ENCODE measurements at places on chromosomes 2 and 18.

DNA sequence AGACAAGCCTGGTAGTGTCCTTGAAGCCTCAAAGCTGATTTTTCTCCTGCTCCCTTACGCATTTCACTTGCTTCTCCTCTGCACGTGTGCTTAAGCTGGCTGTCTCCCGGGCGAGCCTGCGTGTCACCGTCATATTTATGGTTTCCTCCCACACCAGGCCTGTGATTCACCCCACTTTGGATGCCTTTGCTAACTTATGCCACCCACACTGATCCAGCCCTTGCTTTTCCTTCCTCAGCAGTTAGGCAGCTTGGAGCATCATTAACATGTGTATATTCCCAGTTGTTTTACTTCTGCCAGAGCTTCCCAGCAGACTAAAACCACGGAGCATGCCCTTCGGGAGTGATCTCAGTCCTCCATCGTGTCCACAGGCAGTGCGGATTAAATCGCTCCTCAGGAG lies 2.2 kb downstream of the ST3GAL5 start:
- no peak for DNase-seq

GRCh38 chr18:26792661-26793060 lies 72.8 kb downstream of the AQP4 start:
- no peak for DNase-seq

DNA sequence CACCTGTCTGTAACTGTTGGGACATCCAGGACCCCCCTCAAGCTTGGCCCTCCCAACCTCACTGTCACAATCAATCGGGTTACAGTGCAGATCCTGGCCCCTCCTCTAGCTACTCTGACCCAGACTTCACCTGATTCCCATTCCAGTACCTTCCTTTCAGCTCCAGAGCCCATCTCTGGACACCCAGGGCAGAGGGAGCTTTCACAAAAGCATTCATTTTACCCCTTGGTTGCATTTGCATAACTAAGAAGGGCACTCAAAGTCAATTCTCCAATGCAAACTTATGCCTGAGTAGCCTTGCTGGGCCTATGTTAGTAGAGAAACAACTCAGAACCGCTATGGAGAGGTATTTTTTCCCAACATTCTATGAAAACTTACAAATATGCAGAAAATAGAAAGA lies 7.4 kb downstream of the ZAP70 start:
- DNase-seq = no peak

GRCh38 chr2:128449226-128450061 lies 130.8 kb upstream of the HS6ST1 start:
- no peak for DNase-seq

DNA sequence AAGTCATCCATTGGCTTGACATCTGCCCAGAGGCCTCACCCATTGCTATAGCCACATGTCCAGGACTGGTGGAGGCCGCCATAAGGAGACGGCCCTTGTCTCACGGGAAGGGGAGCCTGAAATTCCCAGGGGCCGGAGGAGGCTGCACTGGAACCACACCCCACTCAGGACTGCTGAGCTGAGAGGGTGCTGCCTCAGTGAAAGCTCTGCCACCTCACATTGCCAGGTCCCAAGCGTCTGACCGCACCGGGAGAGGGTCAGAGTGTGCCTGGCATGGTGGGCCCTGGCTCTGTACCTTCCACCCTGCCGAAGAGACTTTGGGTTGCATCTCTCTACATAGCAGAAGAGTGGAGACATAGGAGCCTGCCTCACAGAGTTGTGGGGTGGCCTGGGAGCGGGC lies 134.1 kb upstream of the GLI2 start:
- DNase-seq = no peak

- DNase-seq = no peak
Measured at GRCh38 chr2:117958186-117958585, 55.7 kb downstream of the CCDC93 start.

DNA sequence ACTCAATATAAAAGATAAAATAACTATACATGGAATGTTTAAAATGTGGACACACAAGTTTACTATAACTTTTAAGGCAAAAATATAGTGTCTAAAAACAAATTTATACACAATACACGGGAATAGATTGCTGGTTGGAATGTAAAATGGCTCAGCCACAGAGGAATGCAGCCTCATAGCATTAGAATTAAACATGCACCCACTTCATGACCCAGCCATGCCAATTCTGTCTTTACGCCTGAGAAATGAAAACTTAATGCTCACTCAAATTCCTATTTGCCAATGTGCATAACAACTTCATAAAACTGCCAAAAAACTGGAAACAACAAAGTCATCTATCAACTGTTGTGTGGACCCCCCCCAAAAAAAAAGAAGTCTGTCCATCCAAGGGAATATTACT lies 1006.6 kb upstream of the POU3F3 start:
- no peak for DNase-seq

- no peak for DNase-seq
Measured at GRCh38 chr2:167860082-167860481, 387.3 kb downstream of the STK39 start.

DNA sequence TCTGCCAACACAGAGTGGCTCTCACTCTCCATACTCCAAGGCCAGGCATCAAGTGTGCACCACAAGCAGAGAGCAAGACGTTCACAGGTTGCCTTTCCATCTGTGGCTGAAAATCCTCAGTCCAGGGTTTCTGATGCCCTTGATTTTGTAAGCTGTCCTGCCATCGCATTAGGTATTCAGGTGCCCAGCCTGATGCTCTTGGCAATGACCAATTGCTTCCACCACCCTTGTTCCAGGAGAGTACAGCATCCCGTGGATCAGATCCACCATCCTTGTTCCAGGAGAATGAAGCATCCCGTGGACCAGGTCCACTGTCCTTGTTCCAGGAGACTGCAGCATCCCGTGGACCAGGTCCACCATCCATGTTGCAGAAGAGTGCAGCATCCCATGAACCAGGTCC lies 133.4 kb upstream of the GPC1 start:
- DNase-seq = no peak

GRCh38 chr2:85234868-85235267 lies 92.9 kb downstream of the TGOLN2 start:
- DNase-seq = no peak

DNA sequence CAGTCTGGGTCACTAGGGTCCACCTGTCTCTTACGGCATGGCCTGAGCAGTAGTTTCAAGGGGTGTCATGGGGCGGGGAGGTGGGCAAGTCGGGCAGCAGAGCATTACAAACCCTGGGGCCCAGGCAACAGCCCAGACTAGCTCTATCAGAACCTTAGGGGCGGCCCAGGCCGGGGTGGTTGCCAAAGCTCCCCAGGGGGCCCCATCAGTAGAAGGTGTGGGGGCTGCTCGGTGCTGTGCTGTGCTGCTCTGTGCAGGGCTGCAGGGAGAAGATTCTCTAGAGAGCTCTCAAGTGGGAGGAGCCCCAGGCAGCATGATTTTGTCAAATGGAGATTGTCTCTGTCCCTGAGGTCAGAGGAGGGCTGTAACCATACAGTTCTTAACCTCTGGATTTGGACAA lies 36.4 kb upstream of the SLC14A1 start:
- DNase-seq = no peak

DNA sequence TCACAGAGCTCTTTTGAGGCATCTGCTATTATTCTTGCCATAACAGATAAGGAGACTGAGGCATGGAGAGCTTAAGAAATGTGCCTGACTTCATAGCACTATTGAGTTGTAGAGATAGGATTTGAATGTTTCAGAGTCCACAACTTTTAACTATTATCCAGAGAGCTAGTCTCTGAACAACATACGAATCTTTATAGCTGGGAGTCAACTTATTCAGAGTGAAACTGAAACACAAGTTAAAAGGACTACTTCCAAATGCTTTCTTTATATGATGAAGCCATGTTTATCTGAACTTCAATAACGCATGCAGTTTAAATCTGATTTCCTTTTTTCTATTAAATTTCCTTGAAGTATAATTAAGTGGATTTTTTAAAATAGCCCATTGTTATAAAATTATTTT lies 268.8 kb downstream of the IKZF2 start:
- no peak for DNase-seq

GRCh38 chr18:11367351-11367750 lies 218.0 kb upstream of the PIEZO2 start:
- no peak for DNase-seq

GRCh38 chr2:130241041-130241707 lies 42.9 kb upstream of the TUBA3E start:
- DNase-seq = no peak

- no peak for DNase-seq
Measured at GRCh38 chr18:44793194-44793593, 112.5 kb downstream of the SETBP1 start.

- no peak for DNase-seq
Measured at GRCh38 chr18:3603421-3604234, 153.7 kb downstream of the TGIF1 start.

- DNase-seq = no peak
Measured at GRCh38 chr18:8413189-8413588, 196.0 kb upstream of the RAB12 start.

- DNase-seq = no peak
Measured at GRCh38 chr2:171330155-171330956, 103.4 kb downstream of the METTL8 start.

DNA sequence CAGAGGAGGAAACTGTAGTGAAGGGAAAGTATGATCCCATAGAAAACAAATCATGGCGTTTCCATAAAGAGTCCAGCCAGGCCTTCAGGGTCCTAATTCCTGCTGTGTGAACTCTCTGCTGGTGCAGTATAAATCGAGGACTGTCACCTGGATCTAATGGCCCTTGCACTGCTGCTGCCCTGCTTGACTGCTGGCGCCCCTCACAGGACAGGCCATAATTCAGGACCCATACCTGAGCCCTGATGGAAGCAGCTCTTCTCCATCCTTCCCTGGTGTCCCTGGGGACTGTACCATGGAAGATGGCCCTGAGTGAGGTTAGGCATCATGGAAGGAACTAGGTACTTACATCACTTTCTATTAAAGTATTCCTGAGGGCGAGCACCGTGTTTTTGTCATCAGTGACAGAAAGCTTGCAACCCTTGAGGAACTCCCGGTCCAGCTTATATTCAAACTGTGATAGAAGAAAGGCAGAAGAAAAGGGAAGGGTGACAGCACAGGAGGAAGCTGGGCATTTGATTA lies 116.9 kb downstream of the RIF1 start:
- no peak for DNase-seq

GRCh38 chr2:197281421-197281820 lies 29.2 kb downstream of the ANKRD44 start:
- DNase-seq = no peak

- no peak for DNase-seq
Measured at GRCh38 chr2:122105877-122106206, 350.4 kb downstream of the TSN start.

DNA sequence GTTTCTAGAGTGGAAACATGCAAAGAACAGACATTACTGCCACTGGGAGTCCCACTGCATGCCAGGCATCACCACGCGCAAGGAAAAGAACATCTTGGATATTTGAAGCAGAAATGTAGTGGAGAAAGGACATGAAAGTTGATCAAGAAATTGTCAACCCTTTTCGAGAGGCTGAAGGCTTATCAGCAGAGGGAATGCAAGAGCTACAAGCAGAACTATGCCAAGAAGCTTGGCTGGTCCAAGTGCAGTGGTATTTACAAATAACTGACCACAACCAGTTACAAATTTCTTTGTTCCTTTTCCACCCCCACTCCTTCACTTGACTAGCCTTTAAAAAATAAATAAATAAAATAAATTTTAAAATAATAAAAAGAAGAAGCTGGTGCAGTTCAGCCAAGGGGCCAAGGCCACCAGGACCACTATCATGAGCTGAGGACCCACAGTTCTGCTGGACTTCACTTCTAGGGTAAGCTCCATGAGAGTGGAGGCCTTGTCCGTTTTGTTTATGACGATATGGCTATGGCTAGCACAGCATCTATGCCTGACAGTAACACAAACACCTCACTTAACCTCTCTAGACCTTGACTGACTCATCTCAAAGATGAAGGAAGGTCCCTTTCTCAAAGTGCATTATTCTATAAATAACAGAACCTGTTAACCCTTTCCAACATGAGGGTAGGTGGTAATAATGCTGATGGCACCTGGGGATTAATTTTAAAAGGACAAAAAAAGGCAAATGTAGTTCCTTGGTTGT lies 20.9 kb downstream of the MARCHF4 start:
- DNase-seq = no peak

DNA sequence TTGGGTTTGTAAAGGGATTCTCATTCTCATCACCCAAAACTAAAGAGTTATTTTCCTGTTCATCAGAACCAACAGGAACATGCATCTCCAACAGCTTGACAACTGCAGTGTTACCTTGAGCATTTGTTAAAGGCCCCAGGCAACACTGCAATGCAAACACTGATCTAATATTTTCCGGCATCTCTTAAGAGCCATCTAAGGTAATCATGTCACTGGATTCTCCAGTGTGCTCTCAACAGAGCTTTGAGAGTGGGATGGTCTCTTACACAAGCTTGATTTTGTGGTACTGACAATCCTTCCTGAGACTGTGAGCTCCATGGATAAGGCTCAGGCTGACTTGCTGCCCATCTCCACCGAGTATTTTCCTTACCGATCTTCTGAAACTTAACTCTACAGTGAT lies 90.5 kb upstream of the ITGB6 start:
- DNase-seq = no peak

DNA sequence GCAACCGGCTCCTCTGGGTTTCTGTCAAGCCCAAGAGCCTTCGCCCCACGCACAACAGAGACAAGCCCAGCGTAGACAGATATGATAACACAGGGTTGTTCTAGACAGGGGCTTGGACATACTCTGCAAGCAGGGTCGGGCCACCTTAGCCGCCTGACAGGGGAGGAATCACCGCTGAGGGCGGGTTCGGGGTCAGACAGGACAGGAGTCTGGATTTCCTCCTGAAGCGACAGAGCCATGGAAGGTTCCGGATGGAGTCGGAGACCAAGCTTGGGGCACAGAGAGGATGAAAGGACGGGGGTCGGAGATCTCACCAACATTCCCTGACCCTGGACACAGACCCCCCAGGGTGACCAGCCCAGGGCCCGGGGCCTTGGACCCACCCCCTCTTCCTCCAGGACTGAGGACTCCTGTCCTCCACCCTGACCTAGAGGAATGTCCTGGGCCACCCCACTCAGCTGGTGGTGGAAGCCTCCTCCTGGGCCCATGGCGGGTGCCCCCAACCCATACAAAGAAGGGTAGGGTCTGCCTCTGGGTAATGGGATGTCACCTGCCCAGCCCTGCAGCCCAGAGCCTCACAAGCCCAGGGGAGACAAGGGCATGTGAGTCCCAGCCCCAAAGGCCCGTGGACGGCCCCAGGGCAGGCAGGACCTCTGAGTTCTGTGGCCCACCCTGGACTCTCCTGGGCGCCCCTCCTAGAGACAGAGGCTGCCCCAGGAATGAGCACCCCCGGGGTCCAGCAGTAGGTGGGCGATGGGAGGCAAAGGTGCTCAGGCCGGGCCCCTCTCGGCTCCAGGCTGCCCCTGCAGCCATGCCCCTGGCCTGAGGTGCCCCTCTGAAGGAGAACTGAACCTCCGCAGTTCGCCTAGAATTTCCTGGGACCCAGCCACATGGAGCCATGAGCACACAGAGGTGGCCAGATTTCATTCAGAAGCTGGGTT lies 44.1 kb upstream of the GPC1 start:
- DNase-seq = no peak
